NCI-H524 treated with DMSO at 0.1 percent for 48 hours (cell line): ENCODE measurements at places on chromosomes 2 and 18.

- DNase-seq, result no peak
Measured at GRCh38 chr2:191961556-191961955, 114.7 kb upstream of the CAVIN2 start.

DNA sequence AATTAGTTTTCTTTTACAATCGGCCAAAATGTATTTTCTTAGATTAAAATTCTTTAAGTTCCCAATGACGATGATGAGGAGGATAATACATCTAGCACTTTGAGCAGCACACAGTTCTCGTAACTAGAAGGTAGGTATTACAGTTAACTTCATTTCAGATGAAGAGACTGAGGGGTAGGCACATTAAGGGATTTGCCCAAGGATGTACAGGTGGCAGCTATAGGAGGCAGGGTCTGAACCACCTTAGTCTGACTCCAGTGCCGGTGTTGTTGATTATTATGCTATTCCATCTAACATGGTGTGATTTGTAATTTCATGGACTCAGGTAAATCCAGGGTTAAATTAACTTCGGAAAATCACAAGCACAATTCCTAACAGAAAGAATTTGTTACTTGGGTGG lies 1.1 kb downstream of the CD28 start:
- no peak for DNase-seq

DNA sequence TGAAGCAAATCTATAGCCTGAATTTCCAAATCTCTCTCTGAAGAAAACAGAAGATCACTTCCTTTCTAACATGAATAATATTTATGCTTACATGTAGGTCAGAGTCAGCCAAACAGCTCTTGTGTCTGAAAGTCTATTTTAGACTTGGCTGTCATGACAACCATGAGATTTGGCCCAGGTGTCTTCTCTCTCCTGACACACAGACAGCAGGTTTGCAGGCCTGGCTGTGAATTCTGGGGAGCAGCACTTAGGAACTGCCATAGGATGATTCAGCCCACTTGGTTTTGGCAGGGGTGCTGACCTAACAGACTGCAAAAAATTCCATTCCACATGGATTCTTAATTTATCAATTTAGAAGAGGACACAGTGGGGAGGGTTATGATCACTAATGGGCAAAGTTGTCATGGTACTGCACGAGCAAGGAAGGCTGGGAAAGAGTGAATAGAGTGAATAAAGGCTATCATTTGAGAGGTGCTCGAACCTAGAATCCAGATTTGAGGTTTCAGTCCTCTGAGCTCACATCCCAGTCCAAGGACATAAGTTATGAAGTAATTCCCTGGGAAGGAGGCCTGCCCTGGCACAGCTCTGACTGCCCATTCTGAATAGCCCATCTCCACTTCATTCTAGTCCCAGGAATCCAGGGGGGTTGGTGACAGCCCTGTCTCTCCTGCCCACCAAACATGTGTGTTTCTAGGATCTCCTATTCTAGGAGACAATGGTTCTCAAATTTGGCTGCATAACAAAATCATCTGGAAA lies 453.9 kb upstream of the TRIB2 start:
- DNase-seq, result no peak

GRCh38 chr2:204673877-204674276 lies 128.6 kb downstream of the PARD3B start:
- no peak for DNase-seq

GRCh38 chr2:232280341-232280740 lies 98.2 kb upstream of the ALPP start:
- DNase-seq, result no peak

GRCh38 chr2:153479573-153479972 lies 1.0 kb upstream of the RPRM start:
- no peak for DNase-seq

- DNase-seq, result no peak
Measured at GRCh38 chr2:191341436-191341835, 96.2 kb downstream of the MYO1B start.

DNA sequence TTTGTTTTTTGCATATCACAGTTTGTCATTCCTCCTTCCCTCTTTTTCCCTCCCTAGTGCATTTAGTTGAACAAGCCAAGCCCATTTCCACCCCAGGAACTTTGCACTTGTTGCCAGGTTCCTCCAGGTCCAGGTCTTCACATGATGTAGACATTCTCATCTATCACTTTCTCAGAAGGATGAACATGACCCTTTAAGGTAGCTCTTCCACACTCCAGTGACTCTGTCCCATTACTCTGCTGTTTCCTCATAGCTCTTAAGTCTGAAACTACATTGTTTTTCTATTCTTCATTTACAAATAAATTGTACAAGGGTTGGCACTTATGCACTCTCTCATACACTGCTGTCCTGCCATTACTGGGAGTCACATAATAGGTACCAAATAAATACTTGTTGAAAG lies 6.1 kb downstream of the KYNU start:
- DNase-seq, result no peak

DNA sequence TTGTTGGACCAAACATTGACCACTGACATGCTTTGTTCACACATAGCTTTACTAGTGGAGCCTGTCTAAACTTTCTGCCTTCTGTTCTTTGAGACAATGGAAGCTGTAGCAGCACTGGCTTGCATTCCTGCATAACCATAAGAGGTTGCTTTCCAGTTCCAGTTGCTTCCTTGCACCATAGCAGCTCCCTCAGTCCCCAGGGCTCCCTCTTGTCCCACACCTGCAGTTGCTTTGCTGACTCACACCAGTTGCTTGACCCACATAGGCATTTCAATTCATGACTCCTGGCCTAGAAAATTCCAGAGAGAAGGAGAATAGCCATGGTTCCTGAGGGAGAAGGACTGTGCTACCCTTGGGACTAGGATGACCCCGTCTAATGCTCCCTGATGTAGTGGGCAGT lies 20.9 kb downstream of the SGPP2 start:
- DNase-seq, result no peak

DNA sequence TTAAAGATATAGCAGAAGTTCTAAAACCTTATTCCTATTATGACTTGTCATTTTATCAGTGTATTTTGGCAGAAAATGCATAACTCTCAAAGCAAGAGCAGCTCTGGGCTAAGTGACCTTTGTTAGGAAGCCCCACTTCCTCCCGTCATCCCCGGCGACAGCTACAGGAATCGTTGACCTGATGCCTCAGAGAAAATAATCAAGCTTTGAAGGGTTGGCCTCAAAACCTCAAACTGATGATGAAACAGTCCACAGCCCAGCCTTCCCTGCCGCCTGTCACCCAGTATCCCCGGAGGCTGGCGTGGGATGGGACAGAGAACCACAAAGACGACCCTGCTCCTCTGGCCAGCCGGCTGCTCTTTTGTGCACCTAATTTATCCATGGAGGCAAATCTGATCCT lies 65.3 kb downstream of the KCNF1 start:
- DNase-seq, result no peak

- DNase-seq, result no peak
Measured at GRCh38 chr2:135694711-135695110, 46.9 kb upstream of the UBXN4 start.

DNA sequence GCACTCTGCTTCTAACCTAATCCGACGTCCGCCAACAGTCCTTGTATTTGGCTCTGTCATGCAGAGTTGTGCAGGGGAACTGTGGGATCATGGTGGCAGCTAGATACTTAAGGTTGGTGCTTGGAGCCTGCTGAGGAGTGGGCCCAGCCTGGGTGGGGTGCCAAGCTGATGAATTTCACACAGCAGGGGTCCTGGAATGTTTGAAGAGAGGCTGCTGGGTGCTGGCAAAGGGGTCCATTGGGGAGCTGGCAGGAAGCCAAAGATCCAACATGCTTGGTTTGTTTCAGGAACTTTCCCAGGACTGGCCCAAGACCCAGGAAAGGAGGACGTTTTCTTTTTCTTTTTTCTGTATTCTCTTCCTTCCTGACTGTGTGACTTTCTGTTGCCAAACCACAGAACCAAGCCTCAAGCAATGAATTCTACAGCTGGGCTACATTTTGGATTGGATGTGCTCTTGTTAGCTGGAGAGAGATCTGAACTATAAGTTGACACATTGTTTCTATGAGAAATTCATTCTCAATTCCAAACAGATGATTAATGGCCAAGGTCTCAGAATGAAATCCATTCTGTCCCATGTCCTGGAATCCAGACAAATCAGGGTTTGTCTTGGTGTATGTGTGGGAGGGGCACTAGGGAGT lies 49.9 kb downstream of the DHRS9 start:
- DNase-seq, result no peak

DNA sequence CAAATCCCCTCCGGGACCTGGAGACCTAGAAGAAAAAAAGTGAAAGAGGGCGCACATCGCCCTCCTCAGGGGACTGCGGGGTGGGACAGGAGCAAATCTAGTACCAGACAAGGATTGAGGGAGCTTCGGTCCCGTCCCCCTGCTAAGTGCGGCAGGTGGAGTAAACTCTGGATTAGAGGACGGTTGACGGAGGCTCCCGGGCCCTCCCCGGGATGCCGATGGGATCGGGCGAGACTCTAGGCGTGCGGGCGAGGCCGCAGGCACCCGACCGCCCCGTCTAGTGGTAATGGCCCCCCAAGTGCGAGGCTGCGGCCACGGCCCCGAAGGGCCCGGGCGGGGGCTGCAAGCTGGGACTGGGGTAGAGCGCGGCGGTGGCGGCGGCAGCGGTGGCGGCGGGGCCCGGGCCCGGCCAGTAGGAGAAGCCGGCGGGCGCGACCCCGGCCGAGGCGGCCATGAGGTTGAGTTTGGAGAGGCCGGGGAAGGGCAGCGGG lies 3.5 kb downstream of the FEV start:
- DNase-seq, result peak; percentile 58

GRCh38 chr2:166725927-166726924 lies 162.1 kb upstream of the XIRP2 start:
- DNase-seq, result no peak

- DNase-seq, result no peak
Measured at GRCh38 chr2:50126845-50127244, 905.1 kb downstream of the NRXN1 start.

DNA sequence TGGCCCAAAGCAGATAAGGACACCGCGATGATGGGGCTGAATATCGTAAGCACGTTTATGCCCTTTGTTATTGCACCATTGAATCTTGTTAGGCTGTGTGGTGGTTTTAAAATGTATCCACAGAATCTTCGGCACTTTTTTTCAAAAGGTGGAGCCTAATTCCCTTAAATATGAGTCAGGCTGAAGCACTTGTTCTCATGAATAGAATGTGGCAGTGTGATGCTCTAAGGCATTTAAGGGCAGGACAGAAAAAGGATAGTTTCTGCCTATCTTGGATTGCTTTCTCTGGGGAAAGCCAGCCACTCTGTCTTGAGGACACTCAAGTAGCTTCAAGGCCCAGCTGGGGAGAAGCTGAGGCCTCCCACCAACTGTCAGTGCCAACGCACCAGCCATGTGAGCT lies 39.6 kb downstream of the ABCA12 start:
- DNase-seq, result no peak

DNA sequence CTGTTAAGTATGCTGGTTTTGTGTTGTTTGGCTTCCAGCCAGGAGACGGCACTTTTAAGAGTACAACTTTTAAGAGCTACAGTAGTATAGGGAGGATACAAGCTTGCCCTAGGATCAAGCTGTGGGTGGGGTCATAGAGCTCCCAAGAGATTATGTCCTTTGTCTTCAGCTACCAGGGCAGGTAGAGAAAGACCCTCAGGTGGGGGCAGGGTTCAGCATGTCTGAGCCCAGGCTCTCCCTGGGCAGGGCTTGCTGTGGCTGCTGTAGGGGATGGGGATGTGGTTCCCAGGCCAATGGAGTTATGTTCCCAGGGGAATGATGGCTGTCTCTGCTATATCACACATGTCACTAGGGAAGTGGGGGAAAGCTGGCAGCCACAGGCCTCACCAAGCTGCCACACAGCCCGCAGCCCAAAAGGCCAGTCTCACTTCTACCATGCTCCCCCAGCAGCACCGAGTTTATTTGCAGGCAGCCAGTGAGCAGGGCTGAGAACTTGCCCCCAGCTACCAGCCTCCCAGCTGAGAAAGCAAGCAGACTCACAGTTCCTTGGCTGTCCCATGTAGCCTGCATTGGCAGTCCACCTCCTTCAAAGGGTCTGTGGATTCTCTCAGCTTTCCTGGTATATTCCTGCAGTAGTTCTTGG lies 105.7 kb upstream of the ERBB4 start:
- DNase-seq, result no peak

DNA sequence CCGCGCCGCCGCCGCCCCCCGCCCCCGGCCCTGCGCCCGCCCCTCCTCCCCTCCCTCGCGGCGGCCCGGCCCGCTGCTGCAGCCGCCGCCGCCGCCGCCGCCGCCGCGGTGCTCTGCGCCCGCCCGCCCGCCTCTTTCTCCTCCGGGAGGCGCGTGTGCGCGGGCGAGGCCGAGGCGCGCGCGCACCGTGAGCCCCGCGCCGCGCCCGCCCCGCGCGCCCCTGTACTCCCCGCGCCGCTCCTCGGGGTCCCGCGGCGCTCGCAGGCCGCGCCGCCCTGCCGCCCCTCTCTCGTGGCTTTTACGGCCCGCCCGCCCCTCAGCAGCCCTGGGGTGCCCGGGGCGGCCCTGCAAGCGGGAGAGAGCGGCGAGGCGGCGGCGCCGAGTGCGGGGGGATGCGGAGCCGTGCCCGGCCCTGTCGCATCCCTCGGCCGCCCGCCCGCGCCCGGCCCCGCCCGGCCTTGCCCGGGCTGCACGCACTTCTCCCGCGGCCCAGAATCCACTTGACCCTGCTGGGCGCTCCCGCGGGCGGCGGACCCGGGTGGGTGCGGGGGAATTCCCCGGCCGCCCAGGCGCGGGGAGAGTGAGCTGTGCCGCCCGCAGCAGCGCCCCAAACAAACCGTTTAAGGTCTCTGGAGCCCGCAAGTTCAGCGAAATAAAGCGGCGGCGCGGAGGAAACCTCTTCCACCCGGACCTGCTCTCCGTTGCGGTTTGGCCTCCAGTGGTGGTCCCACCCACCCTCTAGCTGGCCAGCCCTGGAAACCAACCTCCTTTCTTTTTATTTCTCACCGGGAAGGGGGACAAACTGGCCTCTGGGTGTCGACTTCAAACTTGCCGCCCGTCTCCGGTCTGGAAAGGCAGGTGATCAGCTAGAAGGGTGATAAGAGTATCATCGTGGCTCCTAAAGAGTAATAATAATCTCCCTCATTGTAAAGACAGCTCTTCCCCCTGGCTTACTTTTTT lies 37.4 kb downstream of the AFF3 start:
- no peak for DNase-seq

GRCh38 chr2:102803041-102803896 lies 41.4 kb downstream of the TMEM182 start:
- no peak for DNase-seq

DNA sequence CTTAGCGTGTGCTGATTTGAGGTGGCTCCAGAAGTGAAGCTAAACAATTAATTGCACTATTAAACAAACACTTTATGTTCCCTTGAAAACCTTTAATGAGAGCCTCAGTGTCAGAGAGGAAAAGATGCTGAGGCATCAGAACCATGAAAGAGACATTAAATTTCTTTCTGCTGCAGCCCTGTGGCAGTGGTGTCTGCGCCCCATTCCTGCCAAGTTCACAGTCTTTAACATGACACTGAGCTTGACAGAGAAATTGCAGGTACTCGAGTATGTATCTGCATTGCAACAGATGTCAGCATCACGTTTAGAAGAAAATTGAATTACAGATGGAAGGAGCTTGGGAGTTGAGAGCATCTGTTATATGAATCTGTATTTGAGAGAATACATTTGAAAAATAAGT lies 111.3 kb upstream of the CREB1 start:
- DNase-seq, result peak; percentile 57
